ENCODE measurements at places on chromosomes 16 and 17. TPM values are rescaled to one million over a fixed set of nuclear protein-coding genes. Genes with fewer than 3 reads are reported as not detected.

Gene TRPV2
- 11.2 TPM for total RNA-seq

Gene PNMT
- total RNA-seq: 5.1 TPM

Gene SLC12A3
- not detected for total RNA-seq

GRCh38 chr16:50285406-50286003, 19.2 kb downstream of the ADCY7 start:
- DNase-seq: peak; percentile 50

GRCh38 chr17:41962111-41962510, 4.5 kb upstream of the CNP start:
- DNase-seq: no peak

DNA sequence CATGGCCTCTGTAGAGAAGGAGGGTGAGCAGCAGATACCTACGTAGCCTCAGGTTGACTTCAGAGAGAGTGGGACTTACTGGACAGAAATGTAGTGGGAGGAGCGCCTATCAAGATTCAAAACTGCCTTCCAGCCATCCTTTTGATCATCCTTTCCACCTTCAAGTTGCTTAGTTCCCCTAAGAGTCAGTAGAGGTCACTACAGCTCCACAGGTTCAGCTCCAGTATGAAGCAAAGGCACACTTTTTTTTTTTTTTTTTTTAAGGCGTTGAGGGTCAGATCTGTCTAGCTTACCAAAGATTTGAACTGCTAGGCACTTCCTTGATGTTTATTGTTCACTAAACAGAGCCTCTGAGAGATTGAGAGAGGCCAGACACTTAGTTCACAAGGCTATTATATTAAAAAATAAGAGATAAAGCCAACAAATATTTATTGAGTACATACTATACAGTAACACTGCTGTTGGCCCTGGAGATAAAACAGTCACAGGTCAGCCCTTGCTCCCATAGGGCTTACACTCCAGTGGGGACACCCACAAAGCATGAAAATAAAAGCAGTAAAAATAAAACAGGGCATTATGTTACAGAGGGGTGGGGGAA, 3.1 kb downstream of the RNF227 start:
- DNase-seq: no peak

DNA sequence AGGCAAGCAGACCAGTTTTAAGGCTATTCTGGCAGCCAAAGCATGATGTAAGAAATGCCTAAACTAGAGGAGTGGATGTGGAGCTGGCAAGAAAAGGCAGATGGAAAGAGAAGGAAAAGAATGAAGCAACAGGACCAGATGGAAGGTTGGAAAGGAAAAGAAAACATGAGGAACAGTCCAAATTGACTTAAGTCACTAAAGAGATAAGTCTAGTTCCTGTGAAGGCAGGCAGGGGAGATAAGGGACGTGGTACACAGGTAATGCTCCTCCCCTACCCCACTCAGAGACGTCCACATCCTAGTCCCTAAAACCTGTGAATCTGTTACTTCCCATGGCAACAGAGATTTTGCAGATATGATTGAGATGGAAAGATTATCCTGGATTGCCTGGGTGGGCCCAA, 43.5 kb downstream of the TEX2 start:
- no peak for DNase-seq

GRCh38 chr17:27466743-27467375, 10.6 kb downstream of the KSR1 start:
- DNase-seq: peak; percentile 80

GRCh38 chr16:19213885-19214284, 45.8 kb downstream of the SYT17 start:
- DNase-seq: no peak

DNA sequence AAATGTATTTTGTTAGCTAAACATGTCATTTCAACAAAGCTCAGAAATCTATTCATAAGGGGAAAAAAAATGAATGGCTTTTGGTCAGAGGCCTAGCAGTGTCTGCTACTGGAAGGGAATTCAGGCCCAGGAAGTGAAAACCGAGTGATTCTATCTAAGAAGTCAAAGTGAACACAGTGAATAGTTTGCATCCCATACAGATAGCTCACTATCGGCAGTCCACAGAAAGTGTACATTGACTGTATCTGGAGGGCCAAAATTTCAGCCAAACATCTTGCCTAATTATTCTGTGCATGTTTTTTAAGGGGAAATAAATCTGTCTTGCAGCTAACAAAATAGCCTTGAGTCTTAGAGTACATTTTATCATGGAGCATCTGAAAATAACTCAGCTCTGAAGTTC, 214.4 kb upstream of the CACNG5 start:
- no peak for DNase-seq

GRCh38 chr16:48680881-48681280, 70.9 kb upstream of the N4BP1 start:
- no peak for DNase-seq

GRCh38 chr16:64534180-64534780, 587.6 kb downstream of the CDH11 start:
- no peak for DNase-seq

- DNase-seq: no peak
Measured at GRCh38 chr17:18997650-18998196, 6.8 kb downstream of the FAM83G start.

DNA sequence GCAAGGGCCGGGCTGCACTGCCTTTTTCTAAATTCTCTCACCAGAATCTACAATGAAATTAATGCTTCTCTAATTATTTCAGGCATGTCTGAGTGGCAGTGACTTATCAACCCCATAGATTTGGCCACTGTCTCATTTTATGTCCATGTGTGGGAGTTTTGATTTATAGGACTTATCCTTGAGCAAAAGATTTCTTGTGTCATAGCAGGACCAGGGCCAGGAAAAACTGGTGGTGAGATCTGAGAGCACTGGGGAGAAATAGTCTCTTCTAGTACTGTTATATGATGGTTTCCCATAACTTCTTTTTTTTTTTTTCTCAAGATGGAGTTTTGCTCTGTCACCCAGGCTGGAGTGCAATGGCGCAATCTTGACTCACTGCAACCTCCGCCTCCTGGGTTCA, 1.5 kb upstream of the KRT23 start:
- no peak for DNase-seq

DNA sequence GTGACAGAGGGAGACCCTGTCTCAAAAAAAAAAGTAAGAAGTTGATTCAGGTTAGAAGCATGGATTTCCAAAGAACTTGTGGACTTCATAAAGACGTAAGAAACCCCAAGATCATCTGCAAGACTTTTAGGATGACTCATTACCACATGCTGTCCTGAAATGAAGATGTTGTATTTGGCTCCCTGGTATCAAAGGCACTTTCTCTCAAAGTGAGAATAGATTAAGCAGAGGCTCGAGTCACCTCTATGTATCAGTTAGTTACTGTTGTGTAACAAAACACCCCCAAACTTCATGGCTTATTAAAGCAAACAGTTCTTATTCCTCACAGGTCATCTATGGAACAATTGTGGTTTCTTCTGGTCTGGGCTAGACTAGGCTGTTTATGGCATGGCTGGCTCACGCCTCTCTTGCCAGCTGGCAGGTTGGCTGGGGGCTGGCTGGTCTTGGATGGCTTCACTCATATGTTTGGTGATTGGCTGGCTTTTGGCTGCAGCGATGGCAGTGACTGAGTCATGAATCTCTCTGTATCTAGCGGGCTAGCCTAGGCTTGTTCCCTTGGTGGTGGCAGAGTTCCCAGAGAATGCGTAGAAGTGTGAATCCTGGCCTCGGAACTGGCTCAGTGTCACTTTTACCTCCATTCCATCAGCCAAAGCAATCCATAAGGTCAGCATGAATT, 60.4 kb upstream of the MSI2 start:
- no peak for DNase-seq

DNA sequence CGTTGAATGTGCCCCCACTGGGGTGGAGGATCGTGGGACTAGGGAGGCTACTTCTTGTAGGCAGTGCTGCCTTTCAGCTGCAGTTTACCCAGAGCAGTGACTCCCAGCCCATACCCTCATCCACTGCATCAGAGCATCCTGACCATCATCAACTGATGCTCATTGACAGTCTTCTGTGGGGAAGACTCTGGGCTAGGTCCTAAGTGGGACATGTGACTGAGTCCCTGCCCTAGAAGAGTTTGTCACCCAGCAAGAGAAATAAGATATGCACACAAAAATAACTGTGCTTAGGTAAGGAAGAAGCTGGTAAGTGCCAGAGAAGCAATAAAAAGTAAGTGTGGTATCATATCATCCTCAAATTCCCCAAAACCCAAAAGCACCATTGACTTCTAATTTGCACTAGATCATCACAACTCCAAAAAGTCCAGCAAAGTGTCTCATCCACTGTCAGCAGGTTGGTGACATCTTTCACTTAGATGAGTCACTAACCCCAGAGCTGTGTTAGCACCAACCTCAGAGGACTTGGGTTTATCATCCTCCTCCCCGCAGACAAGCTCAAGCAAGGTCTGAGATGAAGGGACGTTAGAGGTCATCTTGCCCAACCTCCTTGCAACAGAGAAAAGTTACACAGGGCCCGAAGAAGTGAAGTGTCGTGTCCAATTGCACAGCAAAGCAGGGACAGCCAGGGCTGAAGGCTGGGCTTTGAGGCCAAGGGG, 99.0 kb downstream of the CCDC182 start:
- no peak for DNase-seq

DNA sequence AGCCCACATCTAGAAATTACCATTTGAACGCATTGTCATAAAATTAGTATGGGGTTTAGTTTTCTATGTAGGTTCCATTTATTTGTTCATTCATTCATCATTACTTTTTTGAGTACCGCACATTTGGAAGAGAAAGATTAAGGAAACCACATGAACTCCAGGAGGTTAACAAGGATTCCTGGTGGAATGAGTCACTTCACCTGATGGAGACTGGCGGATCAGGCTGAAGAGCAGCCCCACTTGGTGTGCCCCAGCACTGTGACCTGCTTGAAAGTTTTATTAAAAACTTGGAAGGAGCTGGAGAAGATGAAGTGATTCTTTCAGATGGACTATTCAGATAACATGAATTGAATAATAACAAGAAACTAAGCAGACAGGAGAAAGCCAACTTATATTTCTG, 293.6 kb upstream of the CDH11 start:
- no peak for DNase-seq
